ENCODE measurements at places on chromosomes 6 and 20.

DNA sequence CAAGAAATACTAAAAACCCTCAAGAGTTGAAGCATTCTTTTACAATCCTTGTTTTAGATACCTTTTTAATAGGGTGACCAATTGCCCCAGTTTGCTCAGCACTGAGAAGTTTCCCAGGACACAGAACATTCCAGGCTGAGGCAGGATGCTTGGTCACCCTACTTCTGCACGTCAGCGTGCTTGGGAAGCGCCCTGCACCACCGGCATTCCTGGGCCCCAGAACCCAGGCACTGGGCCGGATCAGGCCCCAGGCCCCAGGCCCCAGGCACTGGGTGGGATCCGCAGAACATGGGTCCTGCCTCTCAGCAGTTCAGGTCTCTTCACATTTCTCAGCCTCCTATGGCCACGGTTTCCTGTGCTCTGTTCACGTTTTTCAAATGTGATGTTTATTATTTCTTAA lies 213.8 kb upstream of the QKI start:
- no peak for DNase-seq

- DNase-seq = no peak
These were observed 7.9 kb downstream of the PEX6 start for GRCh38 chr6:42970871-42971612.

DNA sequence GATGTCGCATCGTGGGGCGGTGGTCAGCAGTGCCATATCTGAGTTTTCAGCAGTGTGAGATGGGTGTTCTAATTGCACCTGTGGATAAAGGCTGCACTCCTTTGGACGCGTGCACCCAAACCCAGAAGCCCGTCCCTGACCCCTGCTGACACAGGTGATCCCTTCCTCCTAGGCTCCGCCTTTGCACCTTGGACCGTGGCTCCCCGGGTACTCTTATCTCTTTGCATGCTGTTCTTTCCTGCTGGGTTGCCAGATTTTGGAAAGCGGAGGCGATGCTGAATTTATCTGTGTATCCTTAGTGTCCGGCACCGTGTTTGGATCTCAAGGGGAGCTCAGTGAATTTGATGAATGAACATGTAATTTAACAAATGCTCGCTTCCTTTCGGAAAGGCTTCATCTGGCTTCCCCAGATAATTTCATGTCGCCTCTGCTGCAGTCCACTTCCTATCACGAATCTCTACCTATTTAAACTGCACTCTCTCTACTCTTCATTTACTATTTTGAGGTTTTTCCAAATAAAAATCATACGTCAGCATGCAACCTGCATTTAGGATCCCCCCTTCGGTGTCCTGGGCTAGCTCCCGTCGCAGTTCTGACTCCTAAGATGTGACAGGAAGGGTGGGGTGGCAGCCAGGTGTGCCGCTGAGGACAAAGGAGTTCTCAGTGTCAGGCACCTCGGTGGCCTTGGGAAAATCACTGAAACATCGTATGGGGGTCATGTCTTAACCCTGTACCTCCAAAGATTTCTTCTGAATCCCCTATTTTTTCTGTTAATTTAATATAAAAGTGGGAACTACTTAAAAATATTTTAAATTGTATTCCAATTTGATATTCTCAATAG lies 753 bp upstream of the PERP start:
- no peak for DNase-seq

DNA sequence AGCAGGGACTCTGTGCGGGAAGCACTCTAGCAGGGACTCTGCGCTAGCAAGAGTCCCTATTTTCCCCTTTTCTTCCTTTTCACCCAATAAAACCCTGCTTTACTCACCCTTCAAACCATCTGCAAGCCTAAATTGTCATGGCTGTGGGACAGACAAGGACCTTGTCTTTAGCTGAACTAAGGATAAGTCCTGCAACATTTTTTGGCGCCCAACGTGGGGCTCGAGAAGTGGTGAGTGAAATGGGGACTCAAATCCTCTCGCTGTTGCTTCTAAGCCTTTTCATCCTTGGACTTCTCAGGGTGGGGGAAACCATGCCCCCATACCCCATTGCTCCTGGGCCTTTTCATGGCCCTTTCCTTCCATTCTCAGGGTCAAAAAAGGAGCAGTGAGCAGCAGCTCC lies 46.4 kb downstream of the IMPG1 start:
- no peak for DNase-seq

DNA sequence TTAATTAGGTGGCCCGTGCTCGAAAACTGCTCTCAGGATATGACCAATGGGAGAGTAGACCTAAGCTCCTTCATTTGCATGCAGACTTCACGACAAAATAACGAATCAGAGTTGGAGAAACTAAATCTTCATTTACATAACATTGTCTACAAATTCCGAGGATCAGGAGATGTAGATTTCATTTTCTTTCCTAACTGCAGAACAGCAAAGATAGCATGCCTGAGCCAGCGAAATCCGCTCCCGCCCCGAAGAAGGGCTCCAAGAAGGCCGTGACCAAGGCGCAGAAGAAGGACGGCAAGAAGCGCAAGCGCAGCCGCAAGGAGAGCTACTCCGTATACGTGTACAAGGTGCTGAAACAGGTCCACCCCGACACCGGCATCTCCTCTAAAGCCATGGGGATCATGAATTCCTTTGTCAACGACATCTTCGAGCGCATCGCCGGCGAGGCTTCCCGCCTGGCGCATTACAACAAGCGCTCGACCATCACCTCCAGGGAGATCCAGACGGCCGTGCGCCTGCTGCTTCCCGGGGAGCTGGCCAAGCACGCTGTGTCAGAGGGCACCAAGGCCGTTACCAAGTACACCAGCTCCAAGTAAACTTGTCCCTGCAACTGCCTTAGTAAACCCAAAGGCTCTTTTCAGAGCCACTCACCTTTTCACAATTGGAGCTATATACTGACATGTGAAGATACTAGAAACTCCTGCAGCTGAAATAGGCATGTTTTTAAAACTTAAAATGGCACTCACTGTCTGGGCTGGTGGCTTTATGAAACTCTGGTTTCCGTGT lies 96.5 kb downstream of the HFE start:
- peak; percentile 25 for DNase-seq

DNA sequence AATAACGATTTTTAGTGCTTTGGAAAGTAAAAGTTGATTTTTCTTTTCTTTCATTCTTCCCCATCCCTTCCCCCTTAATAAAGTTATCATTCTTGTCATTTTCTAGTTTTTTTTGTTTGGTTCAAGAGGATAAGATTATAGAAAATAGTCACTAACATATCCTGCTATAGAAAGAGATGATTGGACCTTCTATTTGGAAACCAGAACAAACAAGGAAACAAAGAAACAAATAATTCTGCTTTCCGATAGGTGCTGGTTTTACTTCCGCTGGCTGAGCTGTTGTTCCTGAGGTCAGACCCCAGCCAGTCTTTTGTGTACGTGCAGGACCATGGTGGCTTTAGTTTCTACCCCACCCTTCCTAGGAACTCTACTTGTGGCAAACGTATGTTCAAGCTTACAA lies at the start of gene CDH26:
Gene CDH26 (plus strand): TSS at position 301 of the 400 bp plus-strand sequence. CDS start 304 bp downstream, outside the sequence.
- DNase-seq = no peak

GRCh38 chr6:104640150-104640700 lies 219.5 kb downstream of the HACE1 start:
- DNase-seq = no peak

GRCh38 chr6:133817460-133818047 lies 71.4 kb upstream of the TCF21 start:
- no peak for DNase-seq

DNA sequence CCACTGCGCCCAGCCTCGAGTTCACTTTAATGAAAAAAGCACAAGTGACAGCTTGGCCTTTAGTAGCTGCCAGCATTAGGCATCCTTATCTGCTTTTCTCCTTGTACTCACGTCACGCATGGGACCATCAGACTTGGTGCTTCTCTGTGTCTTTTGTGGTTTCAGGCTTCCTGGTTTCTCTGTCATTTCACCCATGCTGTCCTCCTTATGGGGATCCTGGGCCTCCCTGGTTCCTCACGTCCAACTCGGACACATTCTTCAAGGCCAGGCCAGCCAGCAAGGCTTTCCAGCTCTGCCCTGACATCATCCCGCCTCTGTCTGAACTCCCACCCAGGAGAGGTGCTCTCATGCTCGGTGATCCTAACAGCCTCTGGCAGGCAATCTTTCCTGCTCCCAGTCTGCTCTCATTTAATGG lies 83.2 kb downstream of the TIAM2 start:
- DNase-seq = no peak

GRCh38 chr6:79461205-79461604 lies 76.0 kb downstream of the LCA5 start:
- no peak for DNase-seq

All from cerebellar nuclear complex (tissue), 1 donor.